Activated T-helper 1 cell treated with anti-CD3 and anti-CD28 coated beads, Interleukin-12 subunit alpha, Interleukin-12 subunit beta, Interleukin-2, Interleukin-4 antibody, amounts not matched to agents 30 ng/mL and 10 ng/mL and 1 ng/mL, durations not matched to agents 14 hours and 24 hours and 36 hours (primary cell): ENCODE measurements at places on chromosomes 11 and 22. TPM values are rescaled to one million over a fixed set of nuclear protein-coding genes. Genes with fewer than 3 reads are reported as not detected.

GRCh38 chr11:46342239-46342638 is 5.0 kb upstream of the DGKZ start:
- no peak overlapping the region for H3K4me3 ChIP-seq
- peaks cover 3% of the 10 kb centered on the region for H3K27me3 ChIP-seq
- H3K4me1 ChIP-seq = peaks cover 64% of the 10 kb centered on the region
- no peak overlapping the region for H3K27ac ChIP-seq
- no peak for DNase-seq
- no peaks in the 10 kb centered on the region for H3K36me3 ChIP-seq

- H3K4me3 ChIP-seq = no peak overlapping the region
- DNase-seq = no peak
- H3K27me3 ChIP-seq = peaks cover 2% of the 10 kb centered on the region
- H3K36me3 ChIP-seq = no peaks in the 10 kb centered on the region
- H3K4me1 ChIP-seq = no peaks in the 10 kb centered on the region
Observed at GRCh38 chr11:13984616-13985450, 22.3 kb downstream of the SPON1 start.

- peaks cover 3% of the 10 kb centered on the region for H3K27me3 ChIP-seq
- H3K27ac ChIP-seq = no peak overlapping the region
- H3K4me1 ChIP-seq = no peaks in the 10 kb centered on the region
Observed at GRCh38 chr11:134591338-134591737, 179.3 kb upstream of the B3GAT1 start.

- no peaks in the 10 kb centered on the region for H3K36me3 ChIP-seq
- no peak overlapping the region for H3K27ac ChIP-seq
- no peaks in the 10 kb centered on the region for H3K4me1 ChIP-seq
- H3K4me3 ChIP-seq = no peak overlapping the region
- H3K27me3 ChIP-seq = peaks cover 3% of the 10 kb centered on the region
Observed at GRCh38 chr22:49066619-49067018, 761.1 kb downstream of the BRD1 start.

GRCh38 chr11:10302744-10303557 is 1.9 kb upstream of the ADM start:
- DNase-seq = peak; percentile 71
- H3K27ac ChIP-seq = peak overlapping the region; percentile 82
- H3K4me3 ChIP-seq = peak overlapping the region; percentile 97
- H3K36me3 ChIP-seq = peaks cover 1% of the 10 kb centered on the region
- peaks cover 67% of the 10 kb centered on the region for H3K27me3 ChIP-seq

XBP1 gene
- total RNA-seq = 177 and 181 TPM in 2 replicates
